ENCODE measurements at places on chromosomes 4 and X. TPM values are rescaled to one million over a fixed set of nuclear protein-coding genes. Genes with fewer than 3 reads are reported as not detected.

DNA sequence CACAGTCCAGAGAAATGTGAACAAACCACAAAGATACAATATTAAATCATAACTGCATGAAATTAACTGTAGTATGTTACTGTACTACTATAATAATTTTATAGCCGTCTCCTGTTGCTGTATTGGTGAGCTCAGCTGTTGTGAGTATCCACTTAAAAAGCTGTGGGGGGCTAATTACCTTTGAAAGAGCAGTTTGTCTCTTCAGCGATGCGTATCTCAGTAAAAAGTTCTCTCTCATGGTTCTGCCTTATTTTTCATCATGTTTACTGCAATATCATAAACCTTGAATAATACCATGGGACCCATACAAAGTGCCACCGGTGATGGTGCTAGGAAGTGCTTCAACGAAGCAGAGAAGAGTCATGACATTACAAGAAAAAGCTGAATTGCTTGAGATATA lies 8.4 kb upstream of the MSMO1 start:
- DNase-seq = no peak

GAGE12H gene
- not detected for polyA plus RNA-seq

CNGA1 gene
- 3.9 TPM for polyA plus RNA-seq

- no peak for DNase-seq
Measured at GRCh38 chr4:1812720-1813119, 19.6 kb downstream of the FGFR3 start.

DNA sequence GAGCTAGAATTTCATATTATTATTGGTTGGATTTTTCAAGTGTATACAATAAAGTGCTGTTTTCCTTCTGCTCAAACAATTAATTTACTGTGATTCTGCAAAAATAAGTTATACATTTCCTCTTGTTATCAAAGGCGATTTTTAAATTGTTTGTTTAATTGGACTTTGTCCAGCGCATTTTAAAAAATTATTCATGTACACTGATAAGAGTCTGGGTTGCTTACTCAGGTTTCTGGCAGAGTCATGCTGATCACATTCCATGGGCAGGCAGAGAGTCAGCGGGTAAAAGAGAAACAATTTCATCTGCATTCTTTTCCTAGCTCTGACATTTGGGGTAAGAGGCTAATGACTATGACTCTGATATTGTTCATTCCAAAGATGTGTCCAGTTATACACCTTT lies 8.9 kb downstream of the FAT4 start:
- no peak for DNase-seq

MAGEA9B gene
- polyA plus RNA-seq = not detected

GRCh38 chr4:110059556-110060191 lies 138.7 kb downstream of the ELOVL6 start:
- no peak for DNase-seq

ARMCX2 gene
- polyA plus RNA-seq = 133 TPM

ANAPC10 gene
- polyA plus RNA-seq = 26.6 TPM

- no peak for DNase-seq
Measured at GRCh38 chr4:181536811-181537434, 706.3 kb upstream of the TENM3 start.

- DNase-seq = no peak
Measured at GRCh38 chr4:2077537-2078460, 18.7 kb downstream of the NAT8L start.

- no peak for DNase-seq
Measured at GRCh38 chr4:44446801-44447562, 1.6 kb downstream of the KCTD8 start.

GRCh38 chr4:33064238-33064637 lies 2344.1 kb downstream of the PCDH7 start:
- no peak for DNase-seq

GRCh38 chrX:127490000-127490399 lies 562.2 kb downstream of the ACTRT1 start:
- DNase-seq = no peak

- peak; percentile 31 for DNase-seq
Measured at GRCh38 chr4:170089274-170089667, 485 bp downstream of the AADAT start.

DNA sequence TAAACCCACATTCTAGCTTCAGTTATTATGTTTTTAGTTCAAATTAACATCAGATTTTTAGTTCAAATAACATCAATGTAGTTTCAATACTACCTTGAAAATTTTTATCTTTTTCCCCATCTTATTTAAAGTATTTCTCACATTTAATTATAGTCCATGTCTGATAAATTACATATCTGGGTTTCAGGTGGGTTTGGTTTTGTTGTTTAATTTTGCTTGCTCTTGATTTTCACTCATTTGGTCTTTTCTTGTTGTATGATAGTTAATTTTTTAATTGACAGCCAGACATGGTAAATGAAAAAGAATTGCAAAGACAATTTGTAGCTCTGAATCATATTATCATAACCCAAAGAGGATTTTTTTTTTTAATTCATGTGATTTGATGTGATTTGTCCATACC lies 41.9 kb downstream of the GYG2 start:
- DNase-seq = no peak

UGT2B15 gene
- polyA plus RNA-seq = 0.09 TPM

GRCh38 chr4:163523791-163524365 lies 29.4 kb downstream of the TMA16 start:
- DNase-seq = no peak

GRCh38 chr4:122131562-122132157 lies 20.5 kb upstream of the BLTP1 start:
- no peak for DNase-seq

DNA sequence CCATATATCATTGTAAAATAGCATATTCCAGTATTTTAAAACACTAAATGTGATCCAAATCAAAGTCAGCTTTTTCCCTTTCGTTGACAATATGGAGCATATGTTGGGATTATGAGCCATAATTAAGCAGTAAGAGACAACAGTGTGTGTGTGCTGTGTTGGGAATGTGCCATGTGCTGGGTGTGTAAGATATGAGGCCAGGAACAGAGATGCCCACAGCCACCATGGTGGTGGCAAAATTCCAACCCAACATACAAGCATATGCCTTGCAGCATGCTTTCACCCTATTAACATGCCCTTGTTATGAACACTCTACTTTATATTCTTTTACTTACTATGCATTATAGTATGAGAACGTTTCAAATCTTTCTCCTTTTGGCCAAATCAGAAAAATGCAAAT lies 1560.4 kb upstream of the TENM3 start:
- DNase-seq = no peak

GAGE12F gene
- polyA plus RNA-seq = not detected

- no peak for DNase-seq
Measured at GRCh38 chrX:120336899-120337298, 25.0 kb upstream of the ATP1B4 start.

DNA sequence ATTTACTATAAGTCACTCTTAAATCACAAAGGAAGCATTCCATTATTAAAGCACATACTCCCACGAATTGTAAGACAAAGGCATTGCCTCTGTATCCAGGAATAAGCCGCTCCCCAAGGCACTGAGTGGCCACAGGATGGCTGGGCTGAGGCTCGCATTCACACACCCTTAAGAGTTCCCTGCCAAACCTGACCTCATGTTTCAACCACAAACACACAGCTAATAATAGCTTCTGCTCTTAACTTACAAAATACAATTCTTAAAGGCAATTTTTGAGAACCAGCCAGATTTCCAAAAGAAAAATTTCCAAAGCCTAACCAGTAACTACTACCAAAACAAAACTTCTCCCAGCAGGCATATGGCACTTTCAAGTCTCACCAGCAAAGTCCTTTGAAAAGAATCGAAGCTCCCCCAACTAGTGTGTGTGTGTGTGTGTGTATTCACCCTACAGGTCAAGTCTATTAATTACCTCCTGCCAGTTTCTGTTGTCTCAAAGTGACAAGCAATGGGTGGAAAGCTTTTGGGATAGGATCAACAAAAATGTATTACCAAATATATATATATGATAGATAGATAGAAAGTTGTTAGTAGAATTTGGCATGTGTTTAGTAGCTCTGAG lies 36.0 kb downstream of the ARHGAP6 start:
- DNase-seq = no peak

TNIP3 gene
- polyA plus RNA-seq = 1.8 TPM

GRCh38 chr4:101306225-101306624 lies 41.1 kb downstream of the PPP3CA start:
- no peak for DNase-seq

FAM241A gene
- polyA plus RNA-seq = 2.0 TPM

RTL9 gene
- 0.41 TPM for polyA plus RNA-seq

DNA sequence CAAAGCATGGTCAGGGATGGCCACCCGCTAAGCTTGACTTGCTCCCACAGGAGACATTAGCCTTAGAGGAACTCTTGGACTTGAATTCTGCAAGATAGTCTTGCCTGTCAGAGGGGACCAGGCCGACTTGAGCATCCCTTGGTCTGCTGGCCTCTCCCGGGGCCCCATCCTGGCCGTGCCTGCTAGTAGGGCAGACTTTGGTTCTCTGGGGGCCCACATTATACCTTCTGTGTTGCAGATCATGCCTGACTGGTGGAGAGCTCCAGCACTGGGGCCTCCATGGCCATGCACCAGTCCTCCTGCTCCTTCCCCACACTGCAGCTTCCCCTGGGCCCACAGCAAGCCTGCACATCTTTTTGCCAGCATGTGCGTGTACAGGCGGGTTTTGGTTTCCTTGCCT lies 46.5 kb downstream of the DACH2 start:
- DNase-seq = no peak

PNMA5 gene
- polyA plus RNA-seq = not detected

DNA sequence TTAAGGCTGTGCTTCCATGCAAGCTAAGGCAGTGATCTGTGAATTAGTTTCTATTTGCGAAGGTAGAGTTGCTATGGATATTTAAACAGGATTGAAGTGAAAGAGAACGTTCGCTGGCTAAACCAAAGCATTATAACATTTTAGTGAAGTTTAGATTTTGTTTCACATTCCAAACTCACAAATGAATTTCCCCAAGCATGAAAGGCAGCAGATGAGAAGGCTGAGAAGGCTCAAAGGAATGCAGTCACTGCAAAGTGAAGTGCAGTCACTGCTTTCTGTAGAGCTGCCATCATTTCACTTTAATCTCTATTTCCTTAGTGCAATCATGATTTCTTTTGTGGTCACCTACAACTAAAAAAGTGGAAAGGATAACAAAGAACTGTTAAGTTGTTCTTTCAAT lies 334.7 kb upstream of the NR3C2 start:
- DNase-seq = no peak

DNA sequence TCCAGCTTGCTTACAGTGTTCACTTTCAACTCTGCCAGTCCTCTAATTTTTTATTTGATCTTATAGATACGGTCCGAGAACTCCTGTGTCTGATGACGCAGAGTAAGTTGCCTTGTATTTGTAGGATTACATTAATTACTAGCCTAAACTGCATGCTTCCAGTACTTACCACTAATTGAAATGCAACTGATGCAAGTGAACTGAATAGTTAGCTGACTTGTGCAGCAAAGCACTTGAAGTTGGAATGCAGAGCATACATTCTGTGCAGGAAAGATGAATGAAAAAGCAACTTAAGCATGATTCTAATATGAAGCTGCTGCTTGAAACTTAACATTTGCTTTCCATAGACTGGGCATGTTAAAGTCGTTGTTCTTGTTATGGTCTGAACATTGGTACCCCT lies 100.9 kb downstream of the LIMCH1 start:
- no peak for DNase-seq

DNA sequence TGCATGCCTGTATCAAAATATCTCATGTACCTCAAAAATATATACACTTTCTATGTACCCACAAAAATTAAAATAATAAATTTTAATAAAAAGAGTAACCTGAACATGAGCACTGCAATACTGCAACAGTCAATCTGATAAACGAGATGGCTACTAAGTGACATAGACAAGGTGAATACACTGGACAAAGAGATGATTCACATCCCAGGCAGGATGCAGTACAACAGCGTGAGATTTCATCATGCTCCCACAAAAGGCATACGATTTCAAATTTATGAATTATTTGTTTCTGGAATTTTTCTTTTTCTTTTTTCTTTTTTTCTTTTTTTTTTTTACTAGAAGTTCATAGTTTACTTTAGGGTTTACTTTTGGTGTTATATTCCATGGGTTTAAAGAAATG lies 12.2 kb upstream of the FGF16 start:
- DNase-seq = no peak

GRCh38 chrX:54248309-54248708 lies 65.3 kb upstream of the FAM120C start:
- no peak for DNase-seq

DNA sequence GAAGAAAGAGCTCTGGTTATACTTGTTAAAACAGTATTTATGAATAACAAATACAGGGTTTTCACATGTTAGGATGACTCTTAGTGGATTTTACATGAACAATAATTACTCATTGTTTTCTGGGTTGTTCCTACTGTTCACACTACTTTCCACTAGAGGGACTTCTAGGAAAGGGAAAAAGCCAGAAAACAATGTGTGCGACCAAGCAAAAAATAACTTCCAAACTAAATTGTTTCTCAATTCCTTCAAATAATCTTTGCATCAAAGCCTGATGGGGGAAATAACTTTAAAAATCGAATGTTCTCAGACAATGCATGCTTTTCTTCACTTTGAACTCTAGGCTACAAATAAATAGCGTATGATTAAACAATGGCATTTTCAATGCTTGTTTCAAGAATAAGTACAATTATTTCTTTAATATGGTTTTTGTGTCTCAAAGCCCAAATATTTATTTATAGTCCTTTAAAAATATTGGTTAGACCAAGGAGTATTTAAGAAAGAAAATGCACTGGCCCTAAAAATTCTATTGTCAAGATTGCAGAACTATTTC lies 72.1 kb upstream of the ETNPPL start:
- DNase-seq = no peak

CFAP99 gene
- 0.79 TPM for polyA plus RNA-seq

GRCh38 chr4:182748283-182748682 lies 168.9 kb downstream of the DCTD start:
- DNase-seq = no peak

DNA sequence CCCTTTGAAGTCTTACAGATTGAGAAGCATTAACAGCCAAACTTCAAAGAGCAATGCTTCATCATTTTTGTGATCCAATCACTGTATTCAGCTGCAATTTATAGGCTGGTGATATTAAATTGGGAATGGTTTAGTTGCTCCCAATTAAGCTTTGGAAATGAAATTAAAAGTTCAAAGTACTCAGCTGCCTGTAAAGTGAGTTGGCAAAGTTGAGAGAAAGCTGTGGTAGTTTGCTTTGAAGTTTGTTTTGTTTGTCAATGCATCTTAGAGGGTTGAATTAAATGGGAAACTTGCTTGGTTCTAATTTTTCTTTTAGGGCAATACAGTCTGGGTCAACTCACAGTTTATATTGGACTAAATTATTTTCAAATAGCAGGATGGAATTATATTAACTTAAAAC lies 238.4 kb upstream of the CTSO start:
- DNase-seq = no peak

DNA sequence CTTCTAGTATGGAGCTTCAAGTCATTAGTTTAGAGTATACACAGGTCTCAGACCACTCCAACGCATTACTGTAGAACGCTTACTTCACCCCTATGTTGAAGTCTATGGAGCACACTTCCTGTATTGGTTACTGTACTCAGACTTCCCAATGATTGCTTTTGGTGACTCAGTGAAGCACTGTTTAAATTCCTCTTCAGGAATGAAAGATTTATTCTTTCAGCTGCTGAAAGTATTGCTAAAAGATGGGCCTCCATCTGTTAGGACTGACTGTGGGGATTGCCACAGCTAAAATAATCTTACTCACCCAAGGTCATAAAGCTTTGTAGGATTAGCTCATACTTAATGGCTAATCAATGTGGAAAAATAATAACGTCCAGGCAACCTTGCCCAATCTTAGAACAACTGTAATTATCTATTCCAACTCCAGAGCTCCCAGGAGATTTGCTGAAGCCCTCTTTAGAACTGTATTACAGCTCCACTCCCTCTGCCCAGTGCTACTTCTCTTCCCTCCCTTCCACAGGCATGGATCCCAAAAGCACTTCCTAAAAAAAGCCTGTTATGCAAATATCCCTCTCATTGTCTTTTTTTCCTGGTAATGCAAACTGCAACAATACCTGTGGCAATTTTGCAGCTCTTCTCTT lies 281.9 kb upstream of the HS3ST1 start:
- no peak for DNase-seq

Measured in left renal pelvis (tissue), 4 donors.